ENCODE measurements at places on chromosomes 16 and 17.

GRCh38 chr16:2936436-2937011 lies 24.8 kb downstream of the FLYWCH1 start:
- DNase-seq, result no peak

DNA sequence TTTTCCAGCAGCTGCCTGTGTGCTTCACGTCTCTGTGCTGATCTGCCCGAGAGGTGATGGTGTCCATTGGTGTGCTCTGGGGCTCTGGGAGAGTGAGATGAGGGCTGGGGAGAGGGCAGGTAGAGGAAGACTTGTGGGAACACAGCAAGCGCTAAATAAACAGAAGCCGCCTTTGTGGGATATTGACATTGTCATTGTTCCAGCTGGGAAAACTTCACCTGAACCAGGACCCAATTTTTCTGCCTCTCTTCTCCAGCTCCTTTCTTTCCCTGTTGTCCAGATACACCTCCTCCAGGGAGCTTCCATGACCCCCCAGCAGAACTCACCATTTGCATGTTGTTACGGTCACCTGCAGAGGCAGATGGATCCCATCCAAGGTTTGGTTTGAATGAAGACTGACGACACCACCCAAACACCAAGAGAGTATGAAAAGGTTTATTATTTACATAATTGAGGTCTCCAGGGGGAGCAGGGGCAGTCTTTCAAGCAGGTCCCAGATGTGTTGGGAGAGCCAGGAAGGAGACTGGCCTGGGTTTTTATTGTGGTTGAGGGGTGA lies 3.6 kb upstream of the ITGA3 start:
- DNase-seq, result no peak

DNA sequence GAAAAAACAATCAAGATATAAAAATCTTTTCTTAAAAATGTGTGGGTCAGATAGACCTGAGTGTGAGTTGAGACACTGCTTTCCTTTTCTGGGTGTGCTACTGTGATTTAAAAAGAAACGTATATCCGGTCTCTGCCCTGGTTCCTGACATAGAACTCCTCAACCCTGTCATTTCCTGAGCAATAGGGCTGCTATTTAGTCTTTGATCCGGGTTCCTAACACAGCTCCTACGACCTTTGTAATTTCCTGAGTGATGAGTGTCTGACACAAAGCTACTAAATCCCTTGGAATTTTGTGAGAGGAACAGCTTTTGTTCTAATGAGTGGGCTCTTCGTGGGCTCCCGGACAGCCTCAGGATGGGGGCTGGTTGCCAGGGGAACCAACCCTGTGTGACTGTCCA lies 93.9 kb upstream of the FA2H start:
- DNase-seq, result no peak

DNA sequence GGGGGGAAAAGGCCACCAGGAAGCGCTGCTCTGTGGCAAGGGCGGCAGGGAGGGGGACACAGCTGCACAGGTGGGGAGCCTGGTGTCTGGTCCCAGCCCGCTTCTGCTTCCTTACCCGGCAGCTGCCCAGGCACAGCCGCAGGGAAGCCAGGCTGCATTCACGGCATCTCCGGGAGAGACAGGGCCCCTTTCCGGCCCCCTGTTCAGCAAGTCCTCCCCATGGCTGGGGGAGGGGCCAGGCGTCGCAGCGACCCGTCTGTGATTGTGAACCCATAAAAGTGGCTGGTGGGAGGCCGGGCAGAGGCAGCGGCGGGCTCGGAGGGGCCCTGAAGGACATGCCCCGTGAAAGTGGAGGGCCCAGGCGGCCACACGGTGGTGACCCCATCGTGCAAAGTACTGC lies 28.7 kb downstream of the SOX8 start:
- DNase-seq, result no peak

DNA sequence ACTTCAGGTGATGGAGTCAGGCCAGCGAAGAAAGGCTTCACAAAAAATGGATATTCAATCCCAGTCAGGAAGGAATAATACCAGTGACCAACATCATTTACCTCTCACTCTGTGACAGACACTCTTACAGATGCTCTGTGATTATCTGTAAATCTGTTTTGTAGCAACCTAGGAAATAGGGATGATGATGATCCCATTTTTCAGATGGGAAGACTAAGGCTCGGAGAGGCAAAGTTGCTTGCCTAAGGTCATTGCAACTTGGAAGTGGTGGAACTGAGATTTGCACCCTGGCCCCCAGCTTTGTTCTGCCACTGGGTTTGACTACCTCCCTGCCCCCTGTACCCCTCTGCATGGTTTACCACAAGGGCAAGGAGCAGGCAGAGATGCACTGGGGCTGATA lies 14.1 kb upstream of the WSCD1 start:
- DNase-seq, result no peak

DNA sequence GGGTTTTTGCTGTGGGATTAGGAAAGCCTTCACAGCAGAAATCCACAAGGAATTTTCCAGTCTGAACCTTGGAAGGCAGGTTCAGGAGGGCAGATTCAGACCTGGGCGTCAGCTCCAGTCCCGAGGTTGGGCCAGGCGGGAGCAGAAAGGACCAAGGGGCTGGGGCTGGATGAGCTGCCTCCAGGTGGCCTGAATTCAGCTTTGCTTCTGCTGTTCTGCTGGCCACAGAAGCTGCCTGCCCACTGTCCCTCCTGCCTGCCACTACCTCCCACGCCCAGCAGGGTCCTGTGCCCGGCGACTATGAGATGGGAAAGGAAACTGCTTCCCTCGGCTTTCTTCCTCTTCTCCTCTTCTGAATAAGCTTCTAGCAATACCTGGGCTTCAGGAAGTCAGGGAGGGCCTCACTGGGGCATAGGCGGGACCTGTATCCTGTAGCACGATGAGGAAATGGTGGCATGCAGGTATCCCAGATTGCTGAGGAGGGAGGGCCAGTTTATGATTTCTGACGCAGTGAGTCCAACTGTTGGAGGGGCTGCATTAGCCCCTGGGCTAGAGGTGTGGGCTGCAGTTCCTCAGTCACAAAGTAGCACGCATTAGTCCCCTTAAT lies 18.4 kb downstream of the TBX4 start:
- DNase-seq, result no peak

- DNase-seq, result no peak
Observed at GRCh38 chr17:6642592-6642991, 1.7 kb downstream of the TXNDC17 start.

DNA sequence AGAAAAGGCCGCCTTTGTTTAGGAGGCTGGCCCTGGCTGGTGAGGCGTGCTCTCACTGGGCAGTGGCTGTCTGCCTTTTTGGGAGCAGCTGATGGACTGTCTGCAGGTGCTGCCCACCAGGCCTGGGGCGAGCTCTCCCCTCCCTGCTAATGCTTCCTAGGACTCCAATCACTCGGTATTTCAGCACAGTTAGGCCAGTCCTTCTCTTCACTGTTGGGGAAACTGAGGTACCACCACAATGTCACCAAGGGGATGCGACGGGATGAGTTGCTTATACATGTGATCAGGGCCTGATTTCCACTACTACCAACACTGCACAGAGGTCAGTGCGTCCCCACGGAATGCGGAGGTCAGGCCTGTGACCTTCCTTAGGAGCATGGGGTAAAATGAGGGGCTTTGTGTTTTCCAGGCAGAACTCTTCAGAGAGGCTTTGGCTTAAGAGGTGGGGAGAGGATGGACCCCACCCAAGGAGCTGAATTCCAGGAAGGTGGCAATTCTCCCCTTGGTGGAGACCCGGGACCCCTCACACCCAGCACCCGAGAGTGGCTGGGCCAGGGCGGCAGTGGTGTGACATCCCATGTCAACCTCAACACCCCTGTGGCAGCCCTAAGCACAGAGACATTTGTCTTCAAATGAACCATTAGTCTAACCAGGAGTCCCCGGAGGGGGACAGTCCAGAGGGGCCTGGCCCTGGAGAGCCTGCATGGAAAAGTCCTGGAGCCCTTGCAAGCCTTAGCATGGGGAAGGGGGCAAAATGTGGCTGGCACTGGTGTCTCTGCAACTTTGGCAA lies 86.4 kb downstream of the N4BP1 start:
- no peak for DNase-seq

Measured in T follicular helper cell (primary cell).